ENCODE measurements at places on chromosomes 3 and 15.

DNA sequence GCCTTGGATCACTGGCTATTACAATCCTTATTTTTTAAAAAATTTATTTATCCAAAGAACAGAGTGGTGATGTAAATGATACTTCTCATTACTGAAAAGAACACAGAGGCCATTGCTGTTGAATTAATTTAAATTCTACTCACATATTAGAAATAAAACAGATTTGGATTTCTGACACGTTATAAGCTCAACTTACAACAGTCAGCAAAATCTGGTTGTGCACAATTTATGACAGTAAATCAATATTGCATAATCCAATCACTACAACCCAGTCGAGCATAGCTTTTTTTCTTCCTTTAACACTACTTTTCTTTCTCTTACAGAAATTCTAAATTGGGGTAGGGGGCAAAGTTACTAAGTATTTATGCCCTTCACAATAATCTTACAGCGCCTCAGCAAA, 17.3 kb upstream of the HGD start:
- no peak for DNase-seq

GRCh38 chr3:191143224-191143623, 55.8 kb upstream of the OSTN start:
- DNase-seq, result no peak

GRCh38 chr3:88336894-88337293, 187.1 kb downstream of the C3orf38 start:
- no peak for DNase-seq

- DNase-seq, result no peak
These were observed 312.7 kb downstream of the TLE3 start for GRCh38 chr15:69784798-69785566.

GRCh38 chr15:77513226-77513625, 92.5 kb downstream of the HMG20A start:
- no peak for DNase-seq

All from hepatocyte (in vitro differentiated cells).